RCC 7860 (cell line): ENCODE measurements at places on chromosomes 2 and 18.

DNA sequence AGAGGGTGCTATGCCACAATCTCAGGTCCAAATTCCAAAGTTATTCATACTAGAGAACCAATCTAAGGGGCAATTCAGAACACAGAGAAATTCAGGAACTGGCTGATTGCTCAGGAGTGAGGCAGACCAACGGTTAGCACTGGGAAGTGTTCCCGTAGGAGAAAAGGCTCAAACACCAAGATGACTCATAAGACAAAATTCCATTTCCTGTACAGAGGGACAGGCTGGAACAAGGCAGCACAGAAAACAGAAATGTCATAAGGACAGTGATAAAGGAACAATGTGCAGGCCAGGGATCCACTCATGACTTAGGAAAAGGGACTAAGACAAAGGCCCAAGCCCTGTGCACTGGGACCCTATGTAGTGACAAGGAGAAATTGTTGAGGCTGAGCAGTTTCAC, 54.2 kb downstream of the PDE1A start:
- DNase-seq, result peak; percentile 96

DNA sequence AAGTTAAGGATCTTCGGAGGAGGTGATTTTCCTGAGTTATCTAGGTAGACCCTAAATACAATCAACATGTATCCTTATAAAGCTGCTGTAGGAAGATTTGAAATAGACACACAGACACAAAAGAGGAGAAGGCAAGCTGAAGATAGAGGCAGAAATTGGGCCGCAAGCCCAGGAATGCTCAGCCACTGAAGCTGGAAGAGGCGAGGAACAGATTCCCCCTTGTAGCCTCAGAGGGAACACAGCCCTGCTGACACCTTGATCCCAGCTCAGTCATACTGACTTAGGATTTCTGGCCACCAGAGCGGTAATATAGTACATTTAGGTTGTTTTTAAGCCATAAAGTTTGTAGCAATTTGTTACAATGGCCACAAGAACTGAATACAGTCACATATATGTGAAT, 90.9 kb downstream of the ETAA1 start:
- no peak for DNase-seq

DNA sequence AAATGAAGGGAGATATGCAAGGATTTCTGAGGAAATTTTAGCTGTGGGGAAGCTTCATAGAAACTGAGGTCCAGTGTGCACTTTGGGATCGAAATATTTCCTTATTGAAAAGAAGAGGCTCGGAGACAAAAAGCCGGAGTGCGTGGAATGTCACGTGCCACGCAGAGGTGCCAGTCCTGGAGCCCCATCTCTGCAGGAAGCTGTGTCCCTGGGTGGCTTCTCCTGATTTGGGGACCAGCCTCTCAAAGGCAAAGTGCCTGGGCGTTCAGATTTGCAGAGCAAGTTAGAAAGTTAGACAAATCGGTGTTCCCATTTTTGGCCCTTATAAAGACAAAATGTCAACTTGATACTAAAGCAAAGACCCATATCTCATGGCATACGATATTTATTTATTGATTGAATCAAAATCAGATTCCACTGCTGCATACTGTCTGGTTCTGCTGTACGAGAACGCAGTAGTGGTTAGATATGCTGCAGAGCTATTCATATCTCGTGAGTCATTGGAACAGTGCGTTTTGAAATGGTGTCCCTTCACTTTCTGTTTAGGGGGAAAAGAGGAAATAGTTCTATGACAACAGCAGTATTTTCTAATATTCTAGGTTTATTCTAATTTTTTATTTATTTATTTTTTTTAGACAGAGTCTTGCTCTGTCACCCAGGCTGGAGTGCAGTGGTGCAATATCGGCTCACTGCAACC, 9.1 kb upstream of the ATG16L1 start:
- no peak for DNase-seq

DNA sequence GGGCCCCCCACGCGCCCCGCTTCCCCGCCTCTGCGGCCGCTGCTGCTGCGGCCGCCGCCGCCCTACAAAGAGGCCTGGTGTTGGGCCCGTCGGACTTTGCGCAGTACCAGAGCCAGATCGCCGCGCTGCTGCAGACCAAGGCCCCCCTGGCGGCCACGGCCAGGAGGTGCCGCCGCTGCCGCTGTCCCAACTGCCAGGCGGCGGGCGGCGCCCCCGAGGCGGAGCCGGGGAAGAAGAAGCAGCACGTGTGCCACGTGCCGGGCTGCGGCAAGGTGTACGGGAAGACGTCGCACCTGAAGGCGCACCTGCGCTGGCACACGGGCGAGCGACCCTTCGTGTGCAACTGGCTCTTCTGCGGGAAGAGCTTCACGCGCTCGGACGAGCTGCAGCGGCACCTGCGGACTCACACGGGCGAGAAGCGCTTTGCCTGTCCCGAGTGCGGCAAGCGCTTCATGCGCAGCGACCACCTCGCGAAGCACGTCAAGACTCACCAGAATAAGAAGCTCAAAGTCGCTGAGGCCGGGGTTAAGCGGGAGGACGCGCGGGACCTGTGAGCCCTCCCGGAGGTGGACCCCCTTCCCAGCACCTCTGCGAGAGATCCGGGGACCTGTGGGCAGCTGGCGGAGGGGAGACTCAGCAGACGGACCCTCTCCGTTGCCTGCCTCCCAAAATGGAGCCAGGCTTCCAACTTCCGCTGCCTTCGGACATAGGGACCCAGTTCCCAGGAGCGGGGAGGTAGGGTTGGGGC, 1.9 kb downstream of the SP5 start:
- no peak for DNase-seq

DNA sequence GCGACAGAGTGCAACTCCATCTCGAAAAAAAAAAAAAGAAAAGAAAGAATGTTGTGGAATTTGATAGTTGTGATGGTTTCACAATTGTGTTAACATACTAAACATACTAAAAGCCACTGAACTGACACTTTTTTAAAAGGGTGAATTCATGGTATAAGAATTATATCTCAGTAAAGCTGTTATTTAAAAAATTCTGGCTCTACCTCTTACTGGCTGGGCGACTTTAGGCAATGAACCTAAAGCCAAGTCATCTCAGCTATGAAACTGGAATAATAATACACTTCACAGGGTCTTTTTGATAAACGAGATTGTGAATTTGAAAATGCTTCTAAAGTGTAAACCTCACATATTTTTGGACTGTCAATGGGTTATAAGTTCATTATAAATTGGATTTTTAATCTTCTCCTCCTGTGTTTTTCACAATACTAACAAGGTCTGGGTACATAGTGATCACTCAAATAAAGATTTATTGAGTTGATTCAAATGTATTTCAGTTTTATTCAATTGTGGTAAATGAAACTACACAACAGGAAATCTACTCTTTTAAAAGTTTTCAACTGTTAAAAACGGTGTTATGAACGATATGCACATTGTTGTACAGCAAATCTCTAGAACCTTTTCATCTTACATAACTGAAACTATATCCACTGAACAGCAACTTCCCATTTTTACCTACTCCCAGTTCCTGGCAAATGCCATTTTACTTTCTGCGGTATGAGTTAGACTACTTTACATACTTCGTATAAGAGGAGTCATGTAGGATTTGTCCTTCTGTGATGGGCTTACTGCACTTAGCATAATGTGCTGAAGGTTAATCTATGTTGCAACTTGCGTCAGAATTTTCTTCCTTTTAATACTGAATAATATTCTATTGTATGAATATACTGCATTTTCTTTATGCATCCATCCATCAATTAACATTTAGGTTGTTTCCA, 43.0 kb upstream of the GTF2A1L start:
- DNase-seq, result no peak

GRCh38 chr2:81396417-81397019, 1092.0 kb upstream of the LRRTM1 start:
- DNase-seq, result no peak

GRCh38 chr2:152166633-152167032, 8.9 kb downstream of the STAM2 start:
- no peak for DNase-seq

- DNase-seq, result no peak
Measured at GRCh38 chr2:157427003-157427921, 16.6 kb downstream of the CYTIP start.

DNA sequence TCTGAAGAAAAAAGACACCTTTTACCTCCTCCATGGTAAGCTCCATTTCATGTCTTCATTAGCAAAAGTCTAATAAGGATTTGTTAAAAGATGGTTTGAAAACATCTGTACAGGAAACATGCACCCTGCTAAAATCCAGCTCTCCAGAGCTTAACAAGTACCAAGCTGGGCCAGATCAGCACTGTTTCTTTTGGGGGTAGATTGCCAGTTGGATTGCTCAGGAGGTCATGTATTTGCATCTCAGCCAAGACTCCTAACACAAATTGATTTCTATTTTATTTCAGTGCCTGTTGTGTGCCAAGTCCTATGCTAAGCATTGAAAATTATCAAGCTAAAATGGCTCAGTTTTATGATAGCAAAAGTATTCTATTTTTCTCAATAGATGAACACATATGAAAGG, 3.4 kb upstream of the TMEM182 start:
- no peak for DNase-seq

- no peak for DNase-seq
Measured at GRCh38 chr2:54473851-54474250, 17.7 kb downstream of the SPTBN1 start.

- no peak for DNase-seq
Measured at GRCh38 chr18:27185025-27185763, at the start of gene CHST9. Gene CHST9 (minus strand): TSS chr18:27185308. CDS start chr18:27142809, 42,499 bp downstream.

GRCh38 chr2:113910110-113910717, 20.3 kb downstream of the ACTR3 start:
- DNase-seq, result no peak

GRCh38 chr18:41593171-41593675, 361.8 kb upstream of the PIK3C3 start:
- DNase-seq, result no peak

- no peak for DNase-seq
Measured at GRCh38 chr2:207136874-207137273, 28.9 kb downstream of the KLF7 start.

- DNase-seq, result peak; percentile 37
Measured at GRCh38 chr2:33110461-33110860, 163.7 kb downstream of the LTBP1 start.

DNA sequence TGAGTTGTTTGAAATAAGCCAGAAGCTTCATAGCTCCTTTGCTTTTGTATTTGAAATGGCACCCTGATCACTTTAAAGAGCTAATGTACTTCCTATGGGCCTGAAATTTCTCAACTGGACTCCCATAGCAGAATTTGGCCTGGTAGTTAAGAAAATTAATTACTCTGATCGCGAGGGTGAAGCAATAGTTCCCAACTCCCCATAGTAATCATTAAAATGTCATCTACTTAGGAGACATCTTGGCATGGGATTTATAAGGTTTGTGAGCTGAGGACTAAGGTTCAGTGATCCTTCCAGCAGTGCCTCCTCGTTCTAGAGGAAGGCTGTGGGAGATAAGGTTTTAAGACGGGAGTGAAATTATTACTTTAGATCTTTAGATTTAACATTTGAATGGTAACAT, 581.0 kb downstream of the ARHGAP15 start:
- DNase-seq, result no peak

- DNase-seq, result no peak
Measured at GRCh38 chr2:45777996-45778719, 126.7 kb downstream of the PRKCE start.

DNA sequence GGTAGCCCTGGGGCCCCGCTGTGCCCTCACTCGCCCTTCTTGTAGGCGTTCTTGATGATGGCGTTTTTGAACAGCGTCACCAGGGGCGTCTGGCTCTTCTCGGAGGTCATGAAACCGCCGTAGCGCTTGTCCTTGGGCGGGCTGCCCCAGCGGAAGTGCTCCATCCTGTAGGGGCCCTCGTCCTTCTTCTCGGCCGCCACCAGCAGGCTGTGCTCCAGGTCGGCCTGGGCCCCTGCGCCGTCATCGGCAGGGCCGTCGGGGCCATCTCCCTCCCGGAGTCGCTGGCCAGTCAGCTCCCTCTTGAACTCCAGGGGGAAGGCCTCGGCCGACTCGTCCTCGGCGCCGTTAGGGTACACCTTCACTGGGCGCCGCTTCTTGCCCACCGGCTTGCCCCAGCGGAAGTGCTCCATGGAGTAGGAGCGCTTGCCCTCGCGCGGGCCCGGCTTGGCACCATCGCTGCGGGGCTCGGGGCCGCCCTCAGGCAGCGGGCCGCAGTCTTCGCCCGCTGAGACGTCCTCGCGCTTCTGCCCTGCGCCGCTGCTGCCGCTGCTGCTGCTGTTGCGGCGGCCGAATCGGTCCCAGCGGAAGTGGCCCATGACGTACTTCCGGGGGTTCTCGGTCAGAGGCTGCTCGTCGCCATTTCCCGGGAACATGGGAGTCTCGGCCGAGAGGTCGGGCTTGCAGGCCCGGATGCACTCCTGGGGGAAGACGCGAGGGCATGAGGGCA, 7.2 kb downstream of the POMC start:
- no peak for DNase-seq

DNA sequence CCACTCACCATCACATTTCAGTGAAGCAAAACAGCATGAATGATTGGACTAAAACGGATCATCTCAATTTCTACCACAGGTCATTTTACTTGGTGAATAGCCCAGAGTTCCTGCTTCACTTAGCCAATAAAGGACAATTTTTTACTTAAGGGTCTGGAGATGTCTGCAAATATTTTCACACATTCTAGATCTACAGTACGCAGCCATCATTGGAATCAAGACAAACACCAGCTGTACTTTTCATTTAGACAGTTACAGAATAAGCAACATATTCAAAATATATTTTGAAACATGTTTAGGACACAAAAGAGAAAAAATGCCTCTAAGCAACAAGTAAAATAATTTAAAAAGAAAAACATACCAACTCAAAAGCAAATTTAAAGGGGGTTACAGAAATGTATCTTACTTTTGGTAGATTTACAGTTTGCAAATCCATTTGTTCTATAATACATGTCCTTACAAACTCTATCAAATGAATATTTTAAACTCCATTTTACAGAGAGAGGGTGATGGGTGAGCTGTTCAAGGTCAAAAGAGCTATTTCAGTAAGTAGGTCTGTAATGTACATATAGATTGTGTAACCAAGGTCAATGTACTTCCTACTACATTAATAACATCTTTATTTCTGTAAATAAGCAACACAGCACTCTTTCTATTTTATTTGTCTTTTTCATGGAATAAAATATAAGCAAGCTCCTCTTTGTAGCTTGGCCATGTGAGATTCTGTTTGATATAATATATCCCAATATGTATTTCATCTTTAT, 13.4 kb downstream of the PPP1R1C start:
- DNase-seq, result no peak

DNA sequence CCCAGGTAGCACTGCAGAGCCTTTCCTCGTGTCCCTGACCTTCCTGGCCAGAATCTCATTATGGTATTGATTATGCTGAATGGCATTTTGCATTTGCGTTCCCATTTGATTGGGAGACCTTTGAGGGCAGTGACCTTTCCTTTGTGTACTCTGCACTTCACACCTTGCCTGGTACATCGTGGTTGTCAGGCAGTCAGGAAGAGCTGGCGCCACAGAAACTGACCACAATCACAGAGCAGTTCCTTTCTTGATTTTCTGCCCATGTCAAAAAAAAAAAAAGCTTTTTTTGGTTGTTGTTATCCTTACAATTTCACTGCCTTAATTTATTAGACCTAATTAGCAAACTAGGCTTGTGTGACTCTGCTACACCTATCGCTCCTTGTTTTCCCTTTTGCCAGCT, 8.9 kb upstream of the KLHL29 start:
- DNase-seq, result no peak

- no peak for DNase-seq
Measured at GRCh38 chr2:156585457-156585856, 149.3 kb downstream of the GPD2 start.

- peak; percentile 76 for DNase-seq
Measured at GRCh38 chr2:224885836-224886547, 156.3 kb downstream of the DOCK10 start.

- no peak for DNase-seq
Measured at GRCh38 chr18:72727038-72727655, 140.6 kb downstream of the NETO1 start.
